GM12892 (cell line): ENCODE measurements at places on chromosomes 7 and 10.

DNA sequence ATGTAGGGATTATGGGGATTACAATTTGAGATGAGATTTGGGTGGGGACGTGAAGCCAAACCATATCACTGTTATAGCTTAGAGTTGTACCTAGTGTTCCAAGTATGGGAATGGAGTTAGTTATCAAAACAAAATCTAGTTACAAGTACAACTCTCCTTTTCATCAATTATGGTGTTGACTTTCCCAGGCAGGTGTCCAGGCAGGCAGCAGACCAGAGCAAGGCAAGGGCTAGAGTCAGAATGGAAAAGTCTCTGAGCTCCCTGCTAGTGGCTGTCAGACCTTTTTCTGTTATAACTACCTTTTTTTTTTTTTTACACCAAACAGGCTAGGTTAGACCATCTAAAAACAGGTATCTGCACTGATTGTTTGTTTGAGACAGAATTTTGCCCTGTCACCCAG, 29.2 kb downstream of the PTER start:
- DNase-seq, result no peak

- no peak for DNase-seq
These were observed 24.0 kb upstream of the RBM33 start for GRCh38 chr7:155620497-155620896.

GRCh38 chr10:5952731-5953385, 24.5 kb downstream of the IL15RA start:
- DNase-seq, result no peak

GRCh38 chr10:117699436-117700075, 157.0 kb downstream of the EMX2 start:
- DNase-seq, result no peak

GRCh38 chr10:77635402-77636227, 2.0 kb downstream of the KCNMA1 start:
- DNase-seq, result no peak

DNA sequence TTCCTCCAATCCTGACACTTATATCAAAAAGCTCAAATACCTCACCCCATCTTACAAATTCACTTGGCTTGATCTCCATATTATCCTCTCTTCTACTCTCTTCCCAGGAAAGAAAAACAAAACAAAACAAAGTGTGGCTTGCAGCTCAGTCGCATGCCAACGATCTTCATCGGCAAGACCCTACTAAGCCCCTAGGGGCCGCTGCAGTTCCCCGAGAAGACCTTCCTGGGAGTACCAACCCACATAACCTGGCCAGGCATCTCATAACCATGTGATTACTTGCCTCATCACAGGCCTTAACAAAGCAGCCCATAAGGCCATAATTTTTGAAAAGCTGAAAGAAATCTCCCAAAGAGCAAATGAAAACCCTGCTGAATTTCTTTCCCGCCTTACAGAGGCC, 103.7 kb downstream of the ZNF92 start:
- DNase-seq, result no peak

GRCh38 chr7:43666938-43667337, 62.4 kb downstream of the COA1 start:
- no peak for DNase-seq

- DNase-seq, result no peak
These were observed 27.3 kb upstream of the CALD1 start for GRCh38 chr7:134752006-134752760.
